ENCODE measurements at places on chromosomes 12 and 14.
A peak's percentile ranks its signal among the peaks of the same experiment; 100 is the strongest.

- DNase-seq: no peak
Observed at GRCh38 chr12:42741771-42742510, 152.4 kb upstream of the PRICKLE1 start.

GRCh38 chr14:104610749-104611310, 6.3 kb upstream of the TMEM179 start:
- peak; percentile 22 for DNase-seq

- DNase-seq: peak; percentile 69
Observed at GRCh38 chr12:62192180-62192902, 67.9 kb upstream of the USP15 start.

DNA sequence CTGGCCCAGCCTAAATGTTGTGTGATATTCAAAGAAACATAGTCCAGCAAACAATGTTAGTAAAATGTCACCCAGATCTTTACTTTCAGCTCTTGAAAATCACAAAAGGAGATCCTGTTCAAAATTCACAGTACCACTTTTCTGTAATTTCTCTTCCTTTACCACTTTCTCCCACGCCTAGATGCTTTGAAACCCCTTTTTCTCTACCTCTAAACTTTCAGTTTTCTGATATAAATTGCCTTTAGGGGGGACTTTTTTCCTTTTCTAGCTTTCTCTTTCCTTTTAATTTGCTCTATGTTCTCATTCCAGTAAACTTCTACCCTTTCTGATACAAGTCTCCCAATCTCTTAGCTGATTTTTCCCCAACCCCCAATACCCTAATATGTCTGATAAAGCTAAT, 101.8 kb downstream of the LMO3 start:
- no peak for DNase-seq

DNA sequence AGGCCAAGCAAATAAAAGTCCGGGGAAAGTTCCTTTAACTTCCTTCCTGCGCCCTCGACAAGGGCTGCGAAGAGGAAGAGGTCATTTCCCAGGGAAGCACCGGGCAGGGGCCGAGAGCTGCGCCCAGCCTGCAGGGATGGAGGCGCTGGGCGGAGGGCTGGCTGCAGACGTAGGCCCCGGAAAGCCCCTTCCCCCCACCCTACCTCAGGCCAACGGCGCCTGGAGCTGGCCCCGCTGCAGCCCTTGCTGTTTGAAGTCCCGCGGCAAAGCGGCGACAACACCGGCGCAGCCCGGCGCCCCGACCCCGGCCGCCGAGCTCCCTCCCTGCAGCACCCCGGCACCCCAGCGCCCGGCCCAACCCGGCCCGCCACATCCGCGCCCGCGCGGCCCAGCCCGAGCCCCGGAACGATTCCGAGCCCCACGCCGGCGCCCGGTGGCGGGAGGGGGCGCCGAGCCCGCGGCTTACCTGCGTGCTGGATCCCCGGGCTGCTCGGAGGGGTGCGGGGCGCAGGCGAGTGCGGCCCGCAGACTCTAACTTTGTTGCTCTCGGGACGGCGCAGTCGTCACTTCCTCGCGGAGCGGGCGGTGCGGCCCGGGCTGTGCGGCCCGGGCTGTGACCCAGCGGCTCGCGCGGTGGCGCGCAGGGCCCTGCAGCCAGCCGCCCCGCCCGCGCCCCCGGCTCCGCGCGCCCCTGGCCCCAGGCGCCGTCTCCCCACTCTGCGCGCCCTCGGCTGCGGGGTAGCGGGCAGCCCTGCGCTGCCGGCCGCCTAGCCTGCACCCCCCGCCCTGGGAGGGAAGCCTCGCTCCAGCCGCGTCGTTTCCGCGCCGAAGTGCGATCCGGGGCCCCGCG, 64.8 kb upstream of the PTGR2 start:
- DNase-seq: peak; percentile 86

GRCh38 chr12:124529565-124530276, 37.7 kb downstream of the NCOR2 start:
- DNase-seq: no peak

DNA sequence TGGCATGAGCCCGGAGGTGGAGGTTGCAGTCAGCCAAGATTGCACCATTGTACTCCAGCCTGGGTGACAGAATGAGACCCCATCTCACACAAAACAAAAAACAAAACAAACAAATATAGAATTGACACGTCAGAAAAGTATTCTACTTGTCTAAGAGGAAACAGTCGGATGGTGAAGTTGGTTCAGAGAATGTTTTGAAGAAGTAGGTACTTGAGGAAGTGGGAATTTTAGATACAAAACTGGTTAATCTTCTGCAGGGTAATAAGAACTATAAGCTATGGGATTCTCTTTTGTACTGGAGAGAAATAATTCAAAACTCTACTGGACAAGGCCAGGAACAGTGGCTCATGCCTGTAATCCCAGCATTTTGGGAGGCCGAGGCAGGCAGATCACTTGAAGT, 14.6 kb upstream of the TCTN1 start:
- DNase-seq: no peak

DNA sequence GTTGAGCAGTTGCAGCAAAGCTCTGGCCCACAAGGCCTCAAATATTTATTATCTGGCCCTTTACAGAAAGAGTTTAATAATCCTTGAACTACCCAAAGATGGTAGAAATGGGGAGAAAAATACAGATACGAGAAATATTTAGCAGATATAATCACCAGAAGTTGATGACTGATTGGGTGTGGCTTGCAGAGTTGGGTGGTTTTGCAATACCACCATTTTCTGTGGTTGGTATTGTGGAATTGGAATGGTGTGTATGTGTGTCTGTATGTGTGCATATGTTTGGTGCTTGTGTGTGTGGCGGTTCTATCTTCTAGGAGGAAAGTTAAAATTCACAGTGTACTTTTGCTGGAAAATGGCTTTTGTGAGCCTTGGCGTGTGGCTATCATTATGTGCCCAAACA, 85.4 kb upstream of the MANSC4 start:
- no peak for DNase-seq

DNA sequence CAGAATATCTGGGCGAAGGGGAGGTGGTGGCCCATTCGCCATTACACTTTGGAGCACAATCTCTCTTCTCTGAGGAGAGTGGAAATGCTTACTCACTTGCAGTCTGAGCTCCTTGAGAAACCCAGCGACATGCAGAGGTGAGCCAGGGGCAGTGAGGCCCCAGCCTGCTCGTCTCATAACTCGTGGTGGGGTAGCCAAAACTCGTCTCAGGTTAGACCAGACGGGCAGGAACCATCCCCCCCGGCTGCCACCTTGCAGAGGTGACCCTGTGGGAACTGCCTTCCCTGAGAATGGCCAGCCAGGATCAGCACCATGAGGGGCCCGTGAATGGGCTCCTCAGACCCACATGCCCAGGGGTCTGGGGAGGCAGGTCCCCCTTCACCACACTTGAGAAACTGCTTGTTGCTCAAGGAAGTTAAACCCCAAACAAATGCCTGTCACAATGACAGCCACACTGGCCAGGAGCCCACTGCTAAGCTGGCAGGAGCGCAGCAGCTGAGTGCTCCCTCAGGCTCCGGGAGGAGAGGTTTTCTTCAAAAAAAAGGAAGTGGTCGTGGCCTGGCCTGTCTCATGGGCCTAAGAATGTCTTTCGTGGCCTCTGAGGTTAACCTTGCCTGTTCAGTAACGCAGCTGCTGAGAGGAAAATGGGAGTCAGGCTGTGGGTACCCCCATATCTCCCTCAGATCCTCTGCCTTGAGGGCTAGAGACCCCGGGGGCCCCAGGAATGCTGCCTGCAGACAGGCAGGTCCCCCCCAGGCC, 9.2 kb upstream of the ALDH2 start:
- no peak for DNase-seq

DNA sequence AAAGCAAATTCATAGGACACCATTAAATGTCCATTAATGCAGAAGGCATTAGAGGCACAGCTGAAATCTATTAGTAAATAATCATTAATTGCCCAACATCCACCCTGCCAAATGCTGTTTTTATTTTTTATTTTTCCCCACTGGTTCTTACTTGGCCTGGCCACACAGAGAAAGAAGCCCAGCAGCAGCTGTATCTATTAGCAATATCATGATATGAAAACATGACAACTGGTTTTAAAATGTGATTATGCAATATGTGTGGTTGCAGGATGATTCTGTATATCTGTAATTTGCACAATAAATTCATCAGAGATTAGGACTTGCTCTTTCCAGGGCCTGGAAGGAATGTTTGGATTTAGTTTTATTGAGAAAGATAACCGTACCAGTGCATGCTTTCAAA, 44.9 kb downstream of the SIX6 start:
- no peak for DNase-seq

DNA sequence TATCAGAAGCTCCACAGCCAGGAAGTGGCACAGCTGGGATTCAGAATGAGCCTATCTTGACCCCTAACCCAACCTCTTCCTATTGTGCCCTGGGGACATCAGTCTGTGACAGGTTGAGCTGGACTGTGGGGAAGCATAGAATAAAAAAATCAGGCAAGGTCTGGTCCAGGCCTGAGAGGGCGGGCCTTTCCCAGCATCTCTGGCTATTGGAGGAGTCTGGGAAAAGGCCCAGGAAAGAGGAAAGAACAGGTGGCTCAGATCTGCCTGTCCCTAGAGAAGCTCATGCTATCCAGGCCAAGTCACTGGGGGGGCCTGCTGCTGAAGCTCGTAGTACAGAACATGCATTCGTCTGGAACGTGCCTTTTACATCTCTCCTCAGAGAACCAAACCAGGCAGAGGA, 100.5 kb downstream of the PPM1H start:
- DNase-seq: no peak

GRCh38 chr14:92665661-92666110, 82.7 kb downstream of the LGMN start:
- DNase-seq: no peak

DNA sequence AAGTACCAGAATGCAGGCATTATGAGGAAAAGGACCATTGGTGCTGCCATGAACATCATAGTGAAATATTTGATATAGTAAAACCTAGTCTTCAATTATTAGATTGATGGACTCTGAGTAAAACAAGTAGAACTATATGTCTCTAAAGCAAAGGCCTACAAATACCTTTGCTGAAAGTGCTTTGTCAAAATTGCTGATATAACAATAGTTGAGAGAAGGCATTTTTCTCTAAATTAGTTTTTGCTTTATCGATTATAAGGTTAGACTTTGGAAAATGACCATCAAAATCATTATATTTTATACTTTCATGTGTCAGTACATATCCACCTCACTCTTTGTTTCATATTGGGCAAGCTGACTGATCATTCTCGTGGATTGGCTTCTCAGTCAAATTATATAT, 836.0 kb upstream of the FBXO33 start:
- no peak for DNase-seq
